Hepatic stellate cell (primary cell): ENCODE measurements at places on chromosomes 7 and 10.

DNA sequence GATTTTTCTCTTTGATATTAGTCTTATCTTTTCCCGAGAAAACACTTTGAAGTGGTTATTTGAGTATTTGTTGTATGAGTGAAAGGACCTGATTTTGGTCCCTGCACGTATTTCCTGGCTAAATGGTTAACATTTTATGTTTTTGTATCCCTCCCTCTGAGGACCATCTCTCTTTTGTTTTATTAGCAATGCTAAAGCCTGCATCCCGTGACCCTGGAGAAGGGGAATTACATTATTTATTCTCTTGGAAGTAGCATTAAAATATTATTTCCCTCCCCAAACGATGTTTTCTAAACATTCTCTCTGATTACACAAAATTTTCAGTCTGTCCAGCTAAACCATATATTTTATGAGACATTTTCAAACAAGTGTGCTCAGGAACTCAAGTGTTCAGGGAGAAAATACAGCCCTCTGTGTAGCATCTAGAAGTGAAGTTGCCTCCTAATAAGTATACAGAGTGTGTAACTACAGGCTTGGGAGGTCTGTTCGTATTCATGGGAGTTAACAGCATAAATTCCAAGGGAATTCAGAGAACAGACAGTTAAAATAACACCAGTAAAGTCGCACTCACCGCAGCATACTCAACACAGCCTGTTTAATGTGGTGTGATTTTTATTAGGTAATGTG, 163.8 kb upstream of the NPVF start:
- no peak for DNase-seq

- no peak for DNase-seq
Measured at GRCh38 chr10:97069576-97070362, 116.0 kb downstream of the SLIT1 start.

DNA sequence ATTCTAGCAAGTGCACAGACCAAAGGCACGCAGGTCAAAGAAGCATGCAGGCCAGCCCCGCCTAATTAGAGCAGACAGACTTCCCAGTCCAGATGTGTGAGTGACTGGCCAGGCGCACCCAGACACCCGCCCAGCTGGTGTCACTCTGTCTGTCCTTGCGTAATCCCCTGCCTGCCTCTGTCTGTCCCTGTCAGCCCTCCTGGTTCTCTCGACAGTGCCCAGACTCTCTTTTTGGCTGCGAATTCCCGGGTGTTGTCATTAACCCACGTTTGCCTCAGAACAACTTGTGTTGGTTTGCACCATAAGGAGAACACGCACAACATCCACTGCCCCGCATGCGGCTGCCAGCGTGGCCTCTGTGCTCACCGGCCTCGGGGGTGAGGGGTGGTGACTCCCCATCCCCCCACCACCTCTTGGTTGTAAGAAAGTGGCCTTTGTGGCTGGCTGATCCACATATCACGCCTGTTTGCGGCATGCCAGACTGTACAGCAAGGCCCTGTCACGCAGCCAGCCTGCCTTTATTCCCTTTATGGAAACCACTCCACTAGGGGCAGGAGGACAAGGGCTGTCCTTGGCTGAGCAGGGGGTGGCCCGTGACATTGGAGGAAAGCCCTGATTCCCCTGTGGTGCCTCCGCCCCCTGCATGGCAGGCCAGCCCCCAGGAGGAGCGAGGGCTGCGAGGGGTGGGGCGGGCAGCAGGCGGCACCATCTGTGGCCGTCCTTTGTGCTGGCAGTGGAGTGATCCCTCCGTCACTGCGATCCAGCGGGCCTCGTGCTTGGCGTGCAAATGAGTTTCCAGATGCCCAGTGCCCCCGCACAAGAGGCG, 72.8 kb upstream of the PPIF start:
- DNase-seq: peak; percentile 81

DNA sequence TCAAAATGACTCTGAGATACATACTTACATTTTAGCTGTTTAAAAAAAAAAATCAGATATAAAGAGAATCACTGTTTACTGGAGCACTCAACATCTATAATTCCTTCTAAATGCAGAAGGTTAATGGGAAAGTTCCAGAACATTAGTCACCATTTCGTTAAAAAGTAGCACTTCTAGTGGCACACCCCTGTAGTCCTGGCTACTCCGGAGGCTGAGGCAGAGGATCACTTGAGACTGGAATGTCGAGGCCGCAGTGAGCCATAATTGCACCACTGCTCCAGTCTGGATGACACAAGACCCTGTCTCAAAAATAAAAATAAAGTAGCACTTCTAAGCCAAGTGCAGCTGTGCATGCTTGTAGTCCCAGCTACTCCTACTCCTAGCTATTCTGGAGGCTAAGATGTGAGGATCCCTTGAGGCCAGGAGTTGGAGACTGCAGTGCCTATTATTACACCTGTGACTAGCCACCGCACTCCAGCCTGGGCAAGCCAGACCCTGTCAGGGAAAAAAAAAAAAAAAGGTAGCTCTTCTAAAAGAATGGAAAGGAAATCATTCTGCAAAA, 2.2 kb downstream of the FGFBP3 start:
- DNase-seq: no peak

- no peak for DNase-seq
Measured at GRCh38 chr7:117830422-117830954, 42.8 kb downstream of the CTTNBP2 start.

- DNase-seq: peak; percentile 99
Measured at GRCh38 chr10:131981429-131982184, at the start of gene BNIP3. Gene BNIP3, minus strand, starts transcription at chr10:131981923. Its CDS starts 117 bp downstream, at chr10:131981806.

- no peak for DNase-seq
Measured at GRCh38 chr7:151794508-151795167, 82.3 kb downstream of the PRKAG2 start.

- no peak for DNase-seq
Measured at GRCh38 chr10:79229830-79230327, 117.4 kb upstream of the PPIF start.

- DNase-seq: no peak
Measured at GRCh38 chr7:51103718-51104117, 212.9 kb downstream of the COBL start.

DNA sequence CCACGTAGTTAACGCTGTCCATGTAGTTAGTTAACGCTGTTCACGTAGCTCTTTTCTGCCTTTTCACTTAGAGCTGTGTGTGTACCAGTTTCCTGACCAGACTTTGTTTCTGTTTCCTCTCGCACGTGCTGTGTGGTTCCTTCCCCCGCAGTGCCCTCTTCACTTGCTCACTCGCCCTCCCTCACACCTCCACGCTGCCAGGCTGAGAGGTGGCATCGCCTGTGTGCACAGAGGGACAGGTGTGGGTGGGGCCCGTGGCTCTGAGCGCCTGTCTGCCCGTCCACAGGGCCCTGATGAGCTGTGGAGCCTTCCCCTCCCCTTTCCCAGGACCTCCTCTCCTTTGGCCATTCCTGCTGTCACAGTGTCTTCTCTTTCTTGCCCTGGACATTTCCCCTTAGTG, 30.6 kb downstream of the WDR37 start:
- DNase-seq: no peak

GRCh38 chr7:140754506-140754905, 58.0 kb downstream of the NDUFB2 start:
- DNase-seq: no peak

DNA sequence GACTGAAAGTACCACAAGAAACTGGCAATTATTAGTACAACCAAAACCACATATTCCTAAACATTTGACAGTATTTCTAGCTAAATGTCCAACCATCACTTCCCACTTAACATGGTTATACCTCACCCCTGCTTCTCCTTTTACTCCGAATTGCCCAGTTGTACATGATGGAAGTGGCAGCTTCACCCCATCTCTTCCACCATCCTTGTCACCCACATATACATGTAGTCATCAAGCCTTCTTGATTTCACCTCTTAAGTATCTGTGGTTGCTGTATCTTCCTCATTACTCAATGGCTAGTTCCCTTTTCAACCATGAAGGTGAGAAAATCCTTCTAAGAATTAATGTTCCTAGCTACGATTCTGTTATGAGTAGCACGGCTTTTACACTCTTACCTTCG, 388.2 kb downstream of the CALN1 start:
- DNase-seq: no peak

- no peak for DNase-seq
Measured at GRCh38 chr10:65675236-65675635, 1250.6 kb upstream of the LRRTM3 start.

DNA sequence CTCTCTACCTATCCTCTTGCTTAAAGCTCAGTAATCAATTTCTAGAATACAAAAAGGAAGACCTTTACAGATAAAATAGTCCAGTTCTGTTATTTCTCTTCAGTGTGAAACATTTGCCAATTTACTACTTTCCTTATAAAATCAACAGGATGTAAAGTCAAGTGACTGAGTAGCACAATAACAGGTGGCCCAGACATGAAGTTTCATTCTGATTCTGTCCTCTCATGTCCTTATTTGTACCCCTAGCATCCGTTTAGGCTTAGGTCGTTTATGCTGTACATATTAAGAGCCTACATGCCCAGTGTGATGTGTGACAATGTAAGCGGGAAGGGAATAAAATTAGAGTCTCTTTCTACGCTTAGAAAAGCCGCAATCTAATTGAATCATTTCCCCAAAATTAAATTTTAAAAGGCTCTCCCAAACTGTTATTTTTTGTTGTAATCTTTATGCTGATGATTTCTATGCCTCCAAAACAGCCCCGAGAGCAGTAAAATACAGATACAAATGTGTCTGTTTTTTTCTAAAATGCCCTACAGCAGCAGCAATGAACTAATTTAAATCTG, 29.1 kb downstream of the EPC1 start:
- no peak for DNase-seq

GRCh38 chr7:50153148-50153547, 60.1 kb upstream of the ZPBP start:
- DNase-seq: no peak

DNA sequence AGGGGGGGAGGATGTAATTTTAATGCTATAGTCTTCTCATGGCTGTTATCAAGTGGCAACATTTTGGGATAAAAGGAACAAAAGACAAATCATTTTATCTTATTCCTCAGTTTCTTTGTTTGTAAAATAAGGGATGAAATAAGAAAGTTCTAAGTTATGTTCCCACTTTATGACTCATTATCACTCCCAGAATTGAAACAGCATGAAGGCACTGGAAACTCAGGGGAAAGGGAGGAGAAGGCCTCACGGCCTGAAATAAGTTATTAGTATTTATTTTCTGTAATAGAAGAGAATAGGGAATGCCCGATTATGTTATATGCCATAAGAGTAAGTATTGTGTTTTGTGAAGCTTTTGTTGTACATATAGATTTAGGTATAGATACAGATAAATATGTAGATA, 85.0 kb upstream of the NAMPT start:
- DNase-seq: no peak

GRCh38 chr7:39240864-39241263, 263.2 kb downstream of the POU6F2 start:
- no peak for DNase-seq

DNA sequence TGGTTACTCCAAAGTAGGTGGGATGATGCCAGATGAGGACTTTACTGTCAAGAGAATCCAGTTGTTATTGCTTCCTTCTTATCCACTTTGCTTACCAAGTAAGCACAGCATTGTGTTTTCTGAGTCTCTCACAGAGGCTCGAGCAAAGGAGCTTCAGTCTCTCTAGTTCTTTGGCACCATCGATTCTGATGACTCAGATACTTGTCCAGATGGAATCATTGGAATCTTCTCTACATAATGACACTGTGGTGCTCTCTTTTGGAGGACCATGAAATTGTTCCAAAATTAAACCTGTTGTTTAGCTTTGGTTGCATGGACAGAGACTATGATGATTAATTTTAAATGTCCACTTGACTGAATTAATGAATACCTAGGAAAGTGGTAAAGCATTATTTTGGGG, 132.6 kb downstream of the NXPH1 start:
- DNase-seq: no peak

- no peak for DNase-seq
Measured at GRCh38 chr10:33861016-33861704, 526.7 kb upstream of the NRP1 start.

- DNase-seq: no peak
Measured at GRCh38 chr7:54823776-54824175, 64.8 kb upstream of the SEC61G start.

- DNase-seq: no peak
Measured at GRCh38 chr10:3278771-3279170, 106.2 kb upstream of the PITRM1 start.

- peak; percentile 60 for DNase-seq
Measured at GRCh38 chr10:21516242-21517131, 9.0 kb downstream of the SKIDA1 start.

- no peak for DNase-seq
Measured at GRCh38 chr10:72800000-72800740, 93.4 kb upstream of the OIT3 start.

GRCh38 chr10:16521311-16522016, at the start of gene C1QL3:
Gene C1QL3, minus strand, starts transcription at chr10:16521879. Its CDS starts 814 bp downstream, at chr10:16521065.
- no peak for DNase-seq

GRCh38 chr7:76238326-76238725, 36.6 kb downstream of the SRRM3 start:
- DNase-seq: no peak

- no peak for DNase-seq
Measured at GRCh38 chr10:90919683-90920574, 958 bp downstream of the ANKRD1 start.

- no peak for DNase-seq
Measured at GRCh38 chr10:6473430-6473829, 106.6 kb downstream of the PRKCQ start.

DNA sequence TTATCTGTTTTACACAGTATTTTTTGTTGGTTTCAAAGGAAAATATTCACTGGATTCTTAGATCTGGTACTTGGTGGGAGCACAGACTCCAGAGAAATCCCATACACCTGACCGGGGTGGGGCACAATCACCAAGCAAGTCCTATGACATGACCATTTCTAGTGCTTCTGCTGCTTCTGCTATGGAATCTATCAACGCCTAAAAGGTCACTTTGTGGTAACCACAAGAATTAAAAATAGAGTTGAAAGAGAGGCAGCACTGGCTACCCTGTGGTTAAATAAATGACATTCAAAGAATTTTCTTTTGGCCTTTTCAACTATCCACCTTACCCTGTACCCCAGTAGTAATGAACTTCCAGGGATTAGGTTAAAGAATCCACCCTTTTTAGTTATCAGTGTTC, 329.9 kb upstream of the VWC2 start:
- no peak for DNase-seq

- no peak for DNase-seq
Measured at GRCh38 chr10:34231441-34232180, 583.5 kb downstream of the PARD3 start.

GRCh38 chr10:34010891-34011290, 676.4 kb upstream of the NRP1 start:
- no peak for DNase-seq

DNA sequence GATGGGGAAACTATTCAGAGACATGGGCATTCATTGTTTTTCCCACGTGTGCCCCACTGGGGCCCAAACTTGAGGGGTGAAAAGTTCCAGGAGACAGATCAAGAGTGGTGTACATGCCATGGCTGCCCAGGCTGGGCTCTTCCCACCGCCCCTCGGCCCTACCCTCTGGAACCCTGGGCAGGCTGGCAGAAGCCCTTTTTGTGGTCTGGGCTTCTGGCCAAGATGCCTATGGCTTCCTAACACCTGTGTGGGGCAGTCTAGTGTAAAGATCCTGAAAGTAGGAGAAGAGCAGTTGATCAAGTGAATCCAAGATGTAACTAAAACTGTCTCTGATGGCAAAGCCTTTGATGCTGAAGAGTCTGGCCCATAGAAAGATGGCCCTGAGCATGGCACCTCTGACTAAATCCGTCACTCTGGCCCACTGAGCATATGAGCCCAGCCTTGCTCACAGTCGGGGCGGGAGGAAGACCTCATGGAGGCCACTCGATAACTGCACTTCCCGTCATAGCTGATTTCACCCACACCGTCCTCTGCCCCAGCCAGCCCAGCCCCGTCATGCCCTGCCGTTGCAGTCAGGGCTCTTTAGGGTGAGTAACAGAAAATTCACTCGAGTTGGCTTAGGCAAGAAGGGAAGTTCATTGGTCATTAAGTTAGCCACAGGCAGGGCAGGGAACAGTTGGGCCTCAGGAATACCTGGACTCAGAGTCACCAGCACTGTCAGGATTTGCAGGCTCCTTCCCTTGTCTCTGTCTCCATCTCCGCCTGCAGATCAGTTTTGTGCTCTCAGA, 37.9 kb upstream of the MTPAP start:
- no peak for DNase-seq
